Activated T-cell treated with anti-CD3 and anti-CD28 coated beads, Interleukin-2, amount 50 U/mL, for 48 hours (primary cell): ENCODE measurements at places on chromosomes 1 and 21.

GRCh38 chr1:193931356-193931755 is 744.9 kb upstream of the B3GALT2 start:
- no peak for DNase-seq

DNA sequence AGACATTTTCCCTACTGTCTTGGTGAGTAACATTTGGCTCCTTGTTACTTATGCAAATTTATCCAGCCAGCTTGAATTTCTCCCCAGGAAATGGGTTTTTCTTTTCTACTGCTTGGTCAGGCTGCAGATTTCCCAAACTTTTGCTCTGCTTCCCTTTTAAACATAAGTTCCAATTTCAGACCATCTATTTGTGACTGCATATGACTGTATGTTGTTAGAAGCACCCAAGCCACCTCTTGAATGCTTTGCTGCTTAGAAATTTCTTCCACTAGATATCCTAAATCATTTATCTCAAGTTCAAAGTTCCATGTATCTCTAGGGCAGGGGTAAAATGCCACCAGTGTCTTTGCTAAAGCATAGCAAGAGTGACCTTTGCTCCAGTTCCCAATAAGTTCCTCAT is 32.3 kb upstream of the CITED4 start:
- no peak for DNase-seq

GRCh38 chr1:84165601-84166000 is 21.5 kb downstream of the PRKACB start:
- DNase-seq, result no peak

DNA sequence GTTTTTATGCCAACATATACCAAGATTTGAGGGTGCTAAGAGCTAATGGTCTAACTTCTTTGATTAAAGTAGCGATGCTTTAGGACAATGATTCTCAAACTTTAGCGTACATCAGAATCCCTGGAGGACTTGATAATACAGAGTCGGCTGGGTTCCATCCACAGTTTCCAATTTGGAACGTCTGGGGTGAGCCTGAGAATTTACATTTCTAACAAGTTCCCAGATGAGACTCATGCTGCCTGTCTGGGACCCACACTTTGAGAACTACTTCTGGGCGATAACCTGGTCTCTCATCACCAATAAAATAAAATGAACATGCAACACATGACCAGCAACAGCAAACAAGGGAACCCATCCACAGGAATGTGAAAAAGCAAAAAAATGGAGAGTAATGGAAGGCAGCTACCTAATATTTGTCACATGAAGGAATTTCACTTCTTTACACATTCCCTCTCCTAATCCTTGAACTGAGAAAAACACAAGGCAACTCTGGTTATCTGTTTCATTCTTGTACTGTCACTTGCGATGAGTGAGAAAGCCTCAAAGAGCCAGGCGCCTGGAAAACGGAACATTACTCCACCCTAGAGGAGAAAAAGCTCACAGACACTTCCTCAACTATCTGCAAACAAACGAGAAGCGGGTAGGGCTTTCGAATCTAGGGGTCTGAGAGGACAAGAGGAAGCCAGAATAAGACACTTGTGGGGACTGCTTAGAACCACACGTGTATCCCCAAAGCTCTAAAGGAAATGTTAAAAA is 14.0 kb downstream of the HSF2BP start:
- no peak for DNase-seq

DNA sequence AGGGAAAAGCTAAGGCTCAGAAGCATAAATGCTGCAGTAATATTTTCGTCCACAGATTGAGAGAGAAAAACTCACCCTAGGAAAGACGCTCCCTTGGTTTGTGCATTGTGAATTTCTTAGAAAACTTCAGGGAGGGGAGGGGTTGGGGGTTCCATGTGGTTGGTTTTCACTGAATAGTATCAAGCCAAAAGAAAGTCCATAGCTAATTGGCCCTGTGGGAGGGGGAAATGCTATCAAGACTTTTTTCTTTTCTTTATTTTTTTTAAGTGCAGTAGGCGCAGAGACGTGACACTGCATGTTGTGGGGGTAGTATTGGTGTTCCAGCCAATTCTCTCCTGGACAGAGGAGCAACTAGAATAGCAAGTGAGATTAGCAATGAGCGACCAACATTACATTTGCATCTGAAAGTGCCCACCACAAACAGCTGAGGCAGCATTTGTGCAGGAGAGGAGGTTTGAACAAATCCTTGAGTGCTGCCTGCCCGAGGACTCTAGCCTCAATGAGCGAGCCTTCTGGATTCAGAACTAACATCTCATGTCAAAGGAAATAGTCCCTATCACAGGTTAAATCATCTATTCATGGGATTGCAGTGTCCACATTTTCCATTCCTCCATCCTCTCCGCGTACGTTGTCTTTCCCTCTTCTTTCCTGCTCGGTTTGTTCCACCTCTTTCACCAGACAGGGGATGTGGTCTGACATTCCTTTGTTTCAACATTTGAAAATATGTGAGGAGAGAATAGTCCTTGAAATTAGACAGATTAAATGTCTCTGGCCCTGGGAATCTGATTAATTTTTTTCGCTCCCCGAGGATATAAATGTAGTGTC is 118.0 kb upstream of the MARK1 start:
- no peak for DNase-seq

DNA sequence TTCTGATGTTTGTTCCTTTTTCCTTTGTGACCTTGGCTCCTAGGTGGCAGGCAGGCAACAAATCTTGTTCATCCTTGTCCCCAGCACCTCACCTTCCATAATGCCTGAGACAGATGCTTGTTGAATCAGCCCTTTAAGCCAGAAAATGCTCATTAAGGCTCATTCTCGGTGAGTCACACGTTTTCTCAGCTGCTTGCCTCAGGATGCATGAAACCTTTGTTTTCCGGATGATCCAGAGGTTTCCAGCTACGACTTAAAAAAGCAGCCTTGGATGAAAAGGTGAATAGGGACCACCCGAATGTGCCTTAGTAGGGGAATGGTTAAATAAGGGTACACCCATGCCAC is 4.6 kb upstream of the ATP13A2 start:
- no peak for DNase-seq

DNA sequence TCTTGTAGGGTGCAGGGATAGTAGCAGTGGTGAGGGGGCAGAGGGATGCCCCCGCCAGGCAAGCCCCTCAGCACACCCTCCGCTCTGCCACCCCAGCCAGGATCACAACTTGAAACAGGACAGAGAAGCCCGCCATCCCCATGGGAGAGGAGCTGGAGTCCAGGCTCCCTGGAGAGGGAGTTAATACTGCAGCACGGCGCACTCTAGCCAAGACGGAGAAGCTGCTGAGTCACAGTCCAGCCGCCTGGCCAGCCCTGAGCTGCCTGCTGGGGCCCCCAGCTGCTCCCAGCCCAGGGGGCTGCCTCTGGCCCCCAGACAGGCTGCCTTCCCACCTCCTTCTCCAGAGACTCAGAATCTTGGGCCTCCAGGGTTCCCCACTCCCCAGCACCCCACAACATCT is 87.2 kb downstream of the SYT2 start:
- no peak for DNase-seq

DNA sequence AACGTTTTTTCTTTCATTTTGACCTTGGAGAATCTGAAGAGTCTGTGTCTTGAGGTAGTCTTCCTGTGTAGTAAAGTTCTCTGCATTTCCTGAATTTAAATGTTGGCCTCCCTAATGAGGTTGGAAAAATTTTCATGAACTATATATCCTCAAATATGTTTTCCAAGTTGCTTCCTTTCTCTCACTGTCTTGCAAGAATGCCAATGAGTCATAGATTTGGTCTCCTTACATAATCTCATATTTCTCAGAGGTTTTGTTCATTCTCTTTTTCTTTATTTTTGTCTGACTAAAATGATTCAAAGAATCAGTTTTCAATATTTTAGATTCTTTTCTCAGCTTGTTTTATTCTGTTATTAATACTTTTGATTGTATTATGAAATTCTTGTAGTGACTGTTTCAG is 87.6 kb downstream of the DRAM2 start:
- no peak for DNase-seq

DNA sequence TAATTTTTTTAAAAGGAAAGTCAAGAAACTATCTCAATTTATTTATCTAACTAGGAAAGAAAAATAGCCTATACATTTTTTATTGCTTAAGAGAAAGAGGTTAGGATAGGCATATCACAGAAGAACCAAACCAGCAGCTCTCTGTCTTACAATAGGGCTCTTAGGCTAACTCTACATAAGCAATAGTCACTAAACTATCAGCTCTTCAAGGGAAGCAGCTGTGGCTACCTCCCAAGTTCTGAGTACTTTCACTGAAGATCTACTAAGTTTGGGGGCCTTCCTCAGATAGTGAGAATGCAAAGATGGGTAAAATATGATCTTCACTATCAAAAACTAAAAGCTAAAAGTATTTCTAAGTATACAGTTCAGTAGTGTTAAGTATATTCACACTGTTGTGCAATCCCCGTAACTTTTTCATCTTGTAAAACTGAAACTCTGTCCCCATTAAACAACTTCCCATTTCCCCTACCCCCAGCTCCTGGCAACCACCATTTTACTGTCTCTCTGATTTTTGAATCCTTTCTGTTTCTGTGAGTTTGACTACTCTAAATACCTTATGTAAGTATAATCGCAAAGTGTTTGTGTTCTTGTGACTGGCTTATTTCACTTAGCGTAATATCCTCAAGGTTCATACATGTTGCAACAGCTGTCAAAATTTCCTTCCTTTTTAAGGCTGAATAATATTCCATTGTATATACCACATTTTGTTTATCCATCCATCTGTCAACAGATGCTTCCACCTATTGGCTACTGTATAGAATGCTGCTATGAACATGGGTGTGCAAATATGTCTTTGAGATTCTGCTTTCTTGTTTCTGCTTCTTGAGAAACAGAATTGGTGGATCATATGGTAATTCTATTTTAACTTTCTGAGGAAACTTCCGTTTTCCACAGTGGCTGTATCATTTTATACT is 73.3 kb downstream of the ACBD6 start:
- DNase-seq, result no peak
